SK-MEL-5 (cell line): ENCODE measurements at places on chromosomes 3 and 15. TPM values are rescaled to one million over a fixed set of nuclear protein-coding genes. Genes with fewer than 3 reads are reported as not detected.

DNA sequence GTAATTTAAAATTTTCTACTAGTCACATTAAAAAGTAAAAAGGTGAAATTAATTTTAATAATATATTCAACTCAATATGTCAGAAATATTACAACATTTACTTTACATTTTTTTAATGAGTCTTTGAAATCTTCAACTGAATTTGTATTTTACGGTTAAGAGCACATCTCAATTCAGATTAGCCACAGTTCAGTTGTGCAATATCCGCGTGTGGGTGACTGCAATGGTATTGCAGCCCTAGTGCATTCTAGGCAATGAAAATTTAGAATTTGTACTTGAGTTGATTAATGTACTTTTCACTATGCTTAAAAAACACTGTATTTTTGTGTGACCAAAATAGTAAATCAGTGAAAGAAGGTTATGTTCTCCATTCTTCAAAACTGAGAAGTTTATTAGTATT is 57.3 kb downstream of the CEP63 start:
- no peak for DNase-seq

CLDN18 gene
- not detected in 2 replicates for total RNA-seq

DNA sequence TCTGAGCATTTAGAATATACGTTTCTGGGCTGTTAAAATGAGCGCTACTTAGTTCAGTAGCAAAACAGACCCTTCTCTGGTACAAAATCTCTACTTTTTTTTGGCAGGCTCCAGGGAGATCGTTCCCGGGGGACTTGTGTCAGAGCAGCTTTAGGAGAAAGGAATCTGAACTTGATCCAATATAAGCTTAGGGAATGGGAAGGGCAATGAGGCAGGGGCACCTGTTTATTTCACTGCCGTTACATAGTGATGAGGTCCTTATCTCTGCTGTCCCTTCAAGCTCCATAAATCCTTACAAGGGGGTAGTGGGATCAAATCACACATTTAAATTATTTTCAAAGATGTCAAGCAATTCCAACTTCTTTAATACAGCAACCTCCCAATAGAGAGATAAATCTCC is 128.7 kb upstream of the BNIP2 start:
- no peak for DNase-seq

- peak; percentile 70 for DNase-seq
These were observed 185.3 kb downstream of the TJP1 start for GRCh38 chr15:29636921-29637320.

ARRDC4 gene
- 0.88 and 1.4 TPM in 2 replicates for total RNA-seq

UNC13C gene
- total RNA-seq, result not detected in 2 replicates

GRCh38 chr3:111589303-111590142 is 5.6 kb downstream of the ZBED2 start:
- DNase-seq, result no peak

- DNase-seq, result no peak
These were observed 27.4 kb downstream of the TMOD3 start for GRCh38 chr15:51856714-51857380.

GRCh38 chr15:45391746-45392583 is 13.6 kb upstream of the GATM start:
- DNase-seq, result no peak

DNA sequence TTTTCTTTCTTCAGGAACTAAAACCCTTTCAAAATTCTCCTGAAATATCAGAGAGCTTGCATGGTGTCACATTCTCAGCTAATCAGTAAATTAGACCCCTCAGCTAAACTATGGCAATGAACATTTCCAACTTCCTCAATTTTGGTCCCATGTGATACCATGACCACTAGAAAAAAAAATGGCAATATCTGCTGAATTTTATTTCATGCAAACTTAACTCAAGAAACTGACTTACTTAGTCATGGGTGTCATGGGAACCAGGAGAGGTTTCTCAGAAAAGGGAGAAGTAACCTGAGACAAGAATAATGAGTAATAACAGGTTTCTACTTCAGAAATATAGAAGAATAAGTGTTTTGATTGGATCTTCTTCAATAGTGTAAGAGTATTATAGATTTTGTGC is 784.6 kb upstream of the ALCAM start:
- DNase-seq, result no peak

DNA sequence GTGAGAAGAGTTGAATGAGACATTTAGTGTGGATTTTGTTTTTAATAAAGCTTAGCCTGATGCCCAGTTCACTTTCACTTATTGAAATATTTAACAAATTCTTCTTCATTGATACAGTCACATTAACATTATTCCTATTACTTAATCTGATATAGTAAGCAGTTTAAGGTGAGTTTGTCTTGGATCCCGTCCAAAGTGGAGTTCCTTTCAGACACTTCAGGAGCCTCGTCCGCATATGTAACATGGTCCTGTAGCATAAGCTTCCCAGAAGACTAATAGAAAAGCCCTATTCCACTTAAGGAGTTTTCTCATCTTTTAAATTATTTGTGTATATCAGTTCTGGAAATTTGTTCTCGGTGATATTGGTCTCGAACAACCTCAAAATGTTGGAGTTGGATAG is 39.7 kb upstream of the MLF1 start:
- no peak for DNase-seq

GRCh38 chr15:79124388-79124787 is 33.8 kb upstream of the RASGRF1 start:
- DNase-seq, result no peak

NR2E3 gene
- not detected in 2 replicates for total RNA-seq

DNA sequence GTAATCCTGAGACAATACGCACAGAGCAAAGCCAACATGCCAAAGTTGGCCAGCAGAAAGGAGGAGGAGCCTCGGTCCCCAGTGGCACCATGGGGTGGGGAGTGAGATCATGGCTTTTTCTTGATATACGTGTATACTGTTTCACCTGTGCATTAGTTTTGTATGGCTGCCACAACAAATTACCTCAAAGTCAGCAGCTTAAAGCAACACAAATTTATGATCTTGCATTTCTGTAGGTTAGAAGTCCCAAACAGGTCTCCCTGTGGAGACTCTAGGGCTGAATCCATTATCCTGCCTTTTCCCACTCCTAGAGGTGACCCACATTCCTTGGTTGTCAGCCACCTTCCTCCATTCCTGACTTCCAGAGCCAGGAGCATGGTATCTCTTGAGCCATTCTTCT is 176.9 kb upstream of the NSMCE3 start:
- no peak for DNase-seq

DNA sequence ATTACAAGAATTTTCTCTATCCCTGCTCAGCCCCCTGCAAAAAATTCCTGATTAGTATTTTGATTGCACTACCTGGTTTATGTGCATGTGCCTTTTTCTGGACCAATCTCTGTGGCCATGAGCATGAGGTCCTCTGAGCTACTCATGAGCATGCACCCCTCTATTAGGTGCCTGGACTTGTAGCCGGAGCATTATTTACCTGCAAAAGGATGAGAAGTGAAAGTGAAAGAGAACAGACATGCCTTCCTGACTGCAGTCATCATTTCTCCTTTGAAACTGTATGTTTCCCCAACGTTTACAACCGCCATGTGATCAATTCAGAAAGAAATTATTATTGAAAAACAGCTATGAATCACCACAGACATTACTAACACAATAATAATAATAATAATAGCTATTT is 1008.8 kb downstream of the ROBO2 start:
- DNase-seq, result no peak

DNA sequence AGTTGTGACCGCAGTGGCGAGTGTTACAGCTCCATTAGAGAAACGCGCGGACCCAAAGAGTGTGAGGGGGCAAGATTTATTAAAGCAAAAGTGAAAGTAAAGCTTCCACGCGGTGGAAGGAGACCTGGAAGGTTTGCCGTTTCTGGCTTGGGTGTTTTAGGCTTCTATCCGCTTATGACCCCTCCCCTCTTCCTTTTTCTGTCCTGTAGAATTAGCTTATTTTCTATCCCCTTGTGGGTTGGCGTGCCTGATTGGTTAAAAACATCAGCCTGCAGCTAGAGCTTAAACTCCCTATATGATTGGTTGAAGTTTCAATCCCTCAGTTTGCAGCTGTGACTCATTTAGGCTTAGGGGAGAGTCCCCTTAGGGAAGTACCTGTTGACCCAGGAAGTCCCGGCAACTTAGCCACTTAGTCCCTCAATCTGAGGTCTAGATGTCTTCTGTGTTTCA is 39.6 kb downstream of the C3orf38 start:
- DNase-seq, result peak; percentile 42

- DNase-seq, result no peak
These were observed 75.6 kb downstream of the BFSP2 start for GRCh38 chr3:133475245-133476010.

STRIT1 gene
- not detected in 2 replicates for total RNA-seq

DNA sequence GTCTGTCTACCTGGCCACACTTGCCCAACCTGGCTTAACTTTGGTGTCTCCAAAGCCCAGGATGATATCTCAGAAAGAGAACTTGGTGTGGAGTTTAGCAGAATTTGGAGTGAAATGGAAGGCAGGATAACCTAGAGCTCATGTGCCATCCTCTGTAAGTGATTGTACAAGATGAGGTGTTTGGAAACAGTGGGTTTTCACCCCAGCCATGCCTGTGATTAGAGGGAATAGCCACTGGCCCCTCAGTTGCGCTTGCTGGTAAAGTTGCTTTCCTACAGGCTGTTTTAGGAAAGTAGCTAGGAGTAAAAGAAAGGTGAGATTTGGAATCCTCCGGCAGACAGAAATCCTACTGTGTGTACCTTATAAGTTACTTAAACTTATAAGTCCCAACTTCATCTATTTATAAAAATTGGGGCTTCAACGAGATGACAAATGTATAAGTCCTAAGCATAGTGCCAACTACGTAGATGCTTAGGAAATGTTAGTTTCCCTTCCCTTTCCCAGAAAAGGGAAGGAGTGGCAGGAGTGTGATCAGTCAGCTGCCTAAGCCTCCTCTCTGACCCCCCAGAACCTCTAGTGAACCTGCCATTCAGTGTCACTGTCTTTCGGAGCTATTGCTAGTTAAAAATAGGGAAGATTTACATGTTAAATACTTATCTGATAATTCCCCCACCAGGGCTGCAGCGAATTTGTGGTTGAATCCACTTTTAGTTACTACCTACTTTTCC is 13.4 kb upstream of the BMF start:
- no peak for DNase-seq

NFKBIZ gene
- total RNA-seq, result 69.0 and 77.5 TPM in 2 replicates

CMC1 gene
- total RNA-seq, result 18.8 and 21.3 TPM in 2 replicates

- DNase-seq, result no peak
These were observed 312.7 kb downstream of the ZBTB20 start for GRCh38 chr3:114834175-114834940.

ZNF619 gene
- 2.6 and 2.7 TPM in 2 replicates for total RNA-seq

- DNase-seq, result no peak
These were observed 2.5 kb upstream of the CAPN3 start for GRCh38 chr15:42356851-42357250.

DNA sequence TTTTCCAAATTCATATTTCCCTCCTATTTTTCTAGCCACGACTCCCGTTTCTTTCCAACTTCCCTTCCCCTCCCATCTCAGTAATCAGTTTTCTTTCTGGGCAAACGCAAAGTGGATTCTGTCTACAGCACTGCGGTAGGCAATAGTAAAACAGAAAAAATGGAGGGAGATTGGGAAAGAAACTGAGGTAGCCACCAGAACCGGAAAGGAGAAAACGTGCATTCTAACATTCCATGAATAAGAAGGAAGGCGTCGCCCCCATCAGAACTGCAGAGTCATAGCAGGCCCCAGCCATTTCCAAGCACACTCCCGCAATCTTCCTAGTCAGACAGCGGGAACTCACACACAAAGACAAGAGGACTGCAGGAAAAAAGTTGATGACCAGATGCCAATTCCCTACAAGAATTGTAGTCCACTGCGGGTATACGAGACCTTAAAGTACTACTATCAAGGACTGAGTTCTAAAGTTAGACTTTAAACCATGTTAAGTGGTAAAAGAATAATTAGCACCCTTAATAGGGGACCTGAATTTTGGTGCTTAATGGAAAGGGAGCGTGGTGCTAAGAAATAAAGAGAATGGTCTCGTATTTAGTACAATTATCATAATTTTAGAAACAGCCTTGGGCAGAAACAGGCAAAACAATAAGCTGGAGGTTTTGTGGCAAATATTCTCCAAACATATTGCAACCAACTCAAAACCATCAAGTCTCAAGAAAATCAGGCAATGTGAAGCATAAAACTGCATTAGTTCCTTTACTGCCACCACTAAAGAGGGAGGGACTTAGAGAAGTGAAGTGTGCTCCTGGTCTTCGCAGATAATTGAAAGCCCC is 1.4 kb downstream of the PFN2 start:
- peak; percentile 84 for DNase-seq

ARPIN gene
- total RNA-seq, result 3.9 and 4.4 TPM in 2 replicates
